Activated CD4-positive, CD25-positive, alpha-beta regulatory T cell treated with anti-CD3 and anti-CD28 coated beads, Interleukin-2, amount 50 U/mL, for 24 hours (primary cell): ENCODE measurements at places on chromosomes 2 and 18.

DNA sequence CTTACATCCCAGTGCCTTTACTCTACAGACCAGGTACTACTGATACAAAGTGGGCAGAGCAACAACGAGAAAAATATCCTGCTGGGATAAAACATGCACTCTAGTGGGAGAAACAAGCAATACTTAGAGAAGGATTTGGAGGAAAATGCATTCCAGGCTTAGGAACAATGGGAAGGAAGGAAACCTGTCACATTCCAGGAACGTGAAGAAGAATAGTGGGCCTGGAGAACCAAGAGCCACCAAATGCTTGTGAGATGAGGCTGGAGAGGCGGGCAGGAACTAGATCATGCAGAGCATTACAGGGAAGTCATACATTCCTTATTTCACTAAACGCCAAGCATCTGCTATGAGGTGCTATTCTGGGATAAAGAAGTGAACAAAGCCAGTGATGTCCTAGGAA lies 342.3 kb downstream of the DCC start:
- no peak for ATAC-seq

GRCh38 chr18:78672862-78673446 lies 306.7 kb upstream of the SALL3 start:
- ATAC-seq, result no peak

DNA sequence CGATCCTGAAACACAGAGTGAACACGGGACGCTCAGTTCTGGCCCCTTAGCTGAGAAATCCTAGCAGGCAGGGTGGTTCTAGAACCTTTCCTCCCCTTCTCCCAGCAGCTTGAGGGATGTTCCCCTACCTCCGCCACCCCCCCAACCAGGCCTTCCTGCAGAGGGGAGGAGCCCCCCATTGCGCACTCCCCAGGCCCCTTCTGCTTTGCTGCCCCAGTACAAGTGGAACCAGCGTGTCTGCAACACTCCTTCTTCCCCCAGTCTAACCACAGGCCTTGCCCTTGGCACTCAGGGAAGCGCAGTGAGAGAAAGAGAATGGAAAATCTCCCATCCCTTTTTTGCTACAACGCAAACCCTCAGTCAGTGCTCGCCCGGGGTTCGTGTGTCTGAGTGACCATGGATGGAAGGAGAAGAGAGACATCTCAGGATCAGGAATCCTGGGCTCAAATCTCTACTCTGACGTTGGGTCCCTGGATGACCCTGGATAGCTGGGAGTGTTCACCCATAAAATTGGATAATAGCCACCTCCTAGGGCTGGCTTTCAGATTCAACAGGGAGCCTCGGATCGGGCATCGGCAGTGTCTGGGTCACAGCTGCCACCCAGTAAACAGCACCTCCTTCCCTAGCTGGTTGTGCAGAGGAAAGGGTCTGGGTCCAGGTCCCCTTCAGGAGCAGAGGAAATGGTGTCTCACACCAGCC lies 3.7 kb downstream of the NPPC start:
- ATAC-seq, result no peak

- ATAC-seq, result no peak
Measured at GRCh38 chr2:128369602-128370467, 51.2 kb upstream of the HS6ST1 start.

- ATAC-seq, result no peak
Measured at GRCh38 chr2:68463287-68463877, 3.7 kb downstream of the FBXO48 start.

GRCh38 chr2:172819943-172820342 lies 84.3 kb downstream of the RAPGEF4 start:
- ATAC-seq, result no peak

GRCh38 chr2:172762574-172762973 lies 26.9 kb downstream of the RAPGEF4 start:
- no peak for ATAC-seq

- ATAC-seq, result no peak
Measured at GRCh38 chr2:173555833-173556232, 201.2 kb downstream of the CDCA7 start.

- ATAC-seq, result no peak
Measured at GRCh38 chr18:70005580-70005979, 57.9 kb upstream of the CD226 start.

DNA sequence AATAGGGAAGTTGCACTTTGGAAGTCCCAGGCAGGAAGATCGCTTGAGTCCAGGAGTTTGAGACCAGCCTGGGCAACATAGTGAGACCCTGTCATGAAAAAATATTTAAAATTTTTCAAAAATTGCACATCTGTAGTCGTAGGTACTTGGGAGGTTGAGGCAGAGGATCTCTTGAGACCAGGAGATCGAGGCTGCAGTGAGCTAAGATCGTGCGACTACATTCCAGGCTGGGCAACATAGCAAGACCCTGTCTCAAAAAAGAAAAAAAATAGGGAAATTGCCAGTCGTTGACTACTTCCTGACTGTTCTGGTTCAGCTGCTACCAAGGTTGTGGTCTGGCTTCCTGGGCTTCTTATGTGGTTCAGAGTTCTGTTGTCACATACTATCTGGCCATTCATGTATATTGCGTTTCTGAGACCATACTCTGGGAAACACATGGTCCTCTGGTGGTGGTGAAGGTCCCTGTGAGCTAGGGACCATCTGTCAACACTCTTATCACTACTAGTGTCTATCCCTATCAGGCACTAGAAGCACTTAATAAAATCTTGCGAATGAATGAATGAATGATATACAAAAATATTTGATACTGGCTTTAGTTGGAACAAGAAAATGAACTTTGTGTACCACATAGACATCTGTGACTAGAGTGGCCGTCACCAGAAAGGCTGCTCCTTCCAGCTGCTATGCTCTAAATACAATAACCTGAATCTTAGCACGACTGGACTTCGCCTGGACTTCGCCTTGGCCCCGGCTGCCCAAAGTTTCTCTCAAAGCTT lies 861 bp upstream of the KLHL23 start:
- no peak for ATAC-seq

DNA sequence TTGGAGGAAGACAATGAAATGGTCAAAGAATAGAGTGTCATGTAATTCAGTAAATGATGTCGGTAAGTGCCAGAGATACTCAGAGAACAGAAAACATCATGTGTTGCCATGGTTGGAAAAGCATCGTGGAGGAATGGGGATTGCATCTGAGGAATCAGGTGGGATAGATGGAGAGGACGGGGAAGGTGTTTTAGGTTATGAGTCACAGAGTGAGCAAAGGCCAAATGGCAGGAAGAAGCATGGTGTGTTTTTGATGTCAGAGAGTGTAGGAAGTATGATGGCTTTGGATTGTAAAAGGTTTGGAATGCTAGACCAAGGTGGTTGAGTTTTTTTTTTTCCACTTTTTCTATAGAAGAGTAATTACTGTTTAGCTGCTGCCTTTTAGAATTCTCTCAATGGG lies 27.5 kb upstream of the CD28 start:
- no peak for ATAC-seq

- ATAC-seq, result no peak
Measured at GRCh38 chr18:13392899-13393298, 174.3 kb downstream of the LDLRAD4 start.

GRCh38 chr2:11532416-11533055 lies 1.3 kb upstream of the GREB1 start:
- no peak for ATAC-seq

- ATAC-seq, result no peak
Measured at GRCh38 chr2:235848055-235848454, 320.1 kb downstream of the GBX2 start.

DNA sequence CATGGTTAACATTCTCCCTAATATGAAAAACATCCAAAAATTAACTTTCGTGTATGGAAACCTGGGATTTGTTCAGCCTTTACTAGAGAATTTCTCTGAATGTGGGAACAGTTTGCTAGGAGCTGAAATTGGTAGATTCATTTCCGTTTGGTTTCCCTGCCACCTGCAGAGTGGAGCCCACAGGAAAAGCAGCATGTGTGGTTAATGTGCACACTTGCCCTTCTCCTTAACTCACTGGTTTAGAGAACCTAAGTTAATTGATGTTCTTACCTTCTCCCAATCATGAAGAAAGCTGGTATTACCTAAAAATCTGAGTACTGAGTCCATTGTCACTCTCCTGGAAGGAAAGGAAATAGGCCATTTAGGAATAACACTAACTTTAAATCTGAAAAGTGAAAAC lies 37.6 kb upstream of the ASXL3 start:
- ATAC-seq, result no peak

DNA sequence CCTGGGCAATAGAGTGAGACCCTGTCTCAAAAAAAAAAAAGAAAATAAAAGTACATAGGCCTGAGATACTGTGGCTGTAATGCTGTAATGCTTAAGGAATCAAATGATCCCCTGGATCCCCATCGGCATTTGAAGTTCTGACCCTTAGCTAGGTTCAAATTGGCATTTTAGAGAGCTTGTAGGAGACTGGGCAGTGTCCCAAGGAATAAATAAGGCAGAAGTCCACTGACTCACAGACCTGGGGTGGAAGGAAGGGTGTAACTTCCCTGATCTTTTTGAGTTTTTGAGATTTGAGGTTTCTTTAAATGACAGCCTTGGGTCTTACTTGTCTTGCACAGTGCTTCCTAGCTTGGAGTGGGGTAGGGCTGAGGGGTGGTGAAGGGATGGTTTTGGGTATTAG lies 553.7 kb downstream of the SLC4A3 start:
- ATAC-seq, result no peak

DNA sequence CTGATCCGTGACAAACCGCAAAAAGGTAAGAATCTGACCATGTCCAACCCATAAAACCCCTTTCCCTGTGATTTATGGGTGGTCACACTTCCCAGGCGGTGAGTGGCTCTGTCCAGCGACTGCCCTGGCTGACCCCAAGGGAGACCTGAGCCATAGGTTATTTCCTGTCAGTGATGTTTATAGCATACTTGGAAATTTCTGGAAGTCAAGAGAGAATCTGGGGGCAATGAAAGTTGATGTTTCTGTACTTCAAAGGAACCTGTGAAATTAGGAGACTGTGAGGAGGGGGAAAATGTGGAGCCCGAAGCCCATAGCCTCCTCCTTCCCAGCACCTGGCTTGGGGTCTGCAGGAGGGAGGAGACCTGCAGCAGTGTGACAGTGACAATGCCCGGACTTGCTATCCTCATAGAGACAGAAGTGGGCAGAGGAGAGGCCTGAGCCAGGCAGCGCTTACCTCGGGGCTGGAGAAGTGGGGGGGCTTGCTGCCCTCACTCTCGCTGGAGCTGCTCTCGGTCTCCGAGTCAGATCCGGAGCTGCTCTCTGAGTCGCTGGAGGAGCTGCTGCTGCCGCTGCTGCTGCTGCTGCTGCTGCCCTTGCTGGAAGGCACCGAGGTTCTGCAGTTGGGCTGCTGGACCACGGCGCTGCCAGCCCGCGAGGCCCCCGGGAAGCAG lies 111.3 kb upstream of the REV1 start:
- ATAC-seq, result no peak

- no peak for ATAC-seq
Measured at GRCh38 chr2:173044686-173045085, 31.0 kb upstream of the MAP3K20 start.

GRCh38 chr2:65415091-65415490 lies 17.3 kb downstream of the SPRED2 start:
- no peak for ATAC-seq

- peak; percentile 53 for ATAC-seq
Measured at GRCh38 chr2:23436346-23437098, 51.5 kb downstream of the KLHL29 start.

- no peak for ATAC-seq
Measured at GRCh38 chr18:79600596-79600995, 79.0 kb upstream of the CTDP1 start.

DNA sequence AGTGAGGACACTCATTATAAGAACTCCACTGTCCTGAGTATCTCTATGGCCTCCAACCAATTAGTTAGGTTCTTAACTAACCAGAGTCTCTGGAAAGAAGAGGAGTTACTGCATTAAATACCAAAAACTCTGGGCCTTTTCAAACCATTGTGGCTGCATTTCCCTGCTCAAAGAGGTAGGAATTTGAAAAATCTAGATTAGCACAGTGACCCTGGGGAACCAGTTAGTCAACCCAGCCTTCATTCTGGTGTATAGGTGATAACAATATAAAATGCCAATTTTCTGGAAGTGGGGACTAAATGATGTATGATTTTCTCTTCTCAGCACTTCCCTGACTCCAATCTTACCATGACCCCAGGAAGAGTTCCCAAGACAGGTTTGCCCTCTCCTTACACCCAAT lies 287.8 kb upstream of the SETBP1 start:
- no peak for ATAC-seq

- ATAC-seq, result no peak
Measured at GRCh38 chr18:24333084-24333483, 64.5 kb downstream of the OSBPL1A start.

DNA sequence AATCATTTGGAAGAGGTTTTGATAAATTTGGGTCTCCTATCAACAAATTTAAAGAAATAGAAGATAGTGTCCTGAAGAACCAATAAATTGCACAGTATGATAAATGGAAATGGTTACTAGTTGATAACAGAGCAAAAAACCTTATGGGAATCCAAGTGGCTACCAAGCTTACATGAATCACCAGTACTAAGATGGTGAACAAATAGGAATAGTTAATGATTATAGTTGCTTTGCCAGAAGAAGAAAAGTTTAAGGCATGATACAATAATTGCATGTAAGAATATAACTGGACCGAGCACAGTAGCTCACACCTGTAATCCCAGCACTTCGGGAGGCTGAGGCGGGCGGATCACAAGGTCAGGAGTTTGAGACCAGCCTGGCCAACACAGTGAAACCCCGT lies 19.6 kb upstream of the INO80D start:
- ATAC-seq, result no peak

DNA sequence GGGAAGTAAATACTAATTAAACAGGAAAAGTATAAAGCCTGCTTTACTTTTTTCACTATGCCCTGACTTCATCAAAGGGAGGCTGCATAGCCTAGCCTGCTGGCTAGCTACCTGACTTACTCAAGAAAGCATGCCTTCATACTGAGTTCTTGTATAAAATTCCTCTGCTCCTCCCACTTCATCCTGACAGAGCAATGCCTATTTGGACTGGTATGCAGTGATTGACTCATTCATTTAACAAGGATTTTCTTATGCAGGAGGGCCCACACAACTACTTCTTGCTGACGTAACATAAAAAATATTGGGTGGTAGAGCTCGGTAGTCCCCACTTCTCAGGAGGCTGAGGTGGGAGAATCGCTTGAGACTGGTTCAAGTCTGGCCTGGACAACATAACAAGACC lies 70.5 kb downstream of the PRPF40A start:
- ATAC-seq, result no peak

DNA sequence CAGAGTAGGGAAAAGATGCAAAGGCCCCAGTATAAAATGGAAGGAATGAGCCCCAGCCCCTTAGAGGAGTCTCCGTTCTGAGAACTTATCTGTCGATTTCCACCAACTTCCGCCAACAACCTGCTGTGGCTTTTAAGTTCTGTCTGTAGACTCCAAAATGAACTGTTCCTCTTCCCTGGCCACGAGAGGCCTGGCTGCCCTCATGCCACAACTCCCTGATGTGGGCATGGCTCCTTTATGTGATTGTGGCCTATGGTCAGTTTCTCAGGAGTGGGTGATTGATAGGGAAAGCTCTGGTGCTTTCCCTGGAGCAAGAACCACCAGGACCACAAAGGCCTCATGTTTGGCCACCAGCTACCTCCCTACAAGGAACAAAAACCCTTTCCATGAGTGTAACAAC lies 18.8 kb upstream of the CD207 start:
- ATAC-seq, result no peak

GRCh38 chr2:215748446-215748845 lies 264.9 kb downstream of the MREG start:
- no peak for ATAC-seq

GRCh38 chr2:18548621-18549020 lies 11.8 kb downstream of the RDH14 start:
- no peak for ATAC-seq
